Esophagus squamous epithelium (tissue), 5 donors: ENCODE measurements at places on chromosomes 2 and 18.

- no peak for DNase-seq
Observed at GRCh38 chr2:205776139-205776538, 93.8 kb downstream of the NRP2 start.

GRCh38 chr2:42823744-42824453, 31.5 kb upstream of the HAAO start:
- DNase-seq: no peak

GRCh38 chr18:3114026-3114425, 101.1 kb upstream of the LPIN2 start:
- DNase-seq: no peak

- no peak for DNase-seq
Observed at GRCh38 chr18:31380912-31381311, 4.3 kb downstream of the DSG4 start.

DNA sequence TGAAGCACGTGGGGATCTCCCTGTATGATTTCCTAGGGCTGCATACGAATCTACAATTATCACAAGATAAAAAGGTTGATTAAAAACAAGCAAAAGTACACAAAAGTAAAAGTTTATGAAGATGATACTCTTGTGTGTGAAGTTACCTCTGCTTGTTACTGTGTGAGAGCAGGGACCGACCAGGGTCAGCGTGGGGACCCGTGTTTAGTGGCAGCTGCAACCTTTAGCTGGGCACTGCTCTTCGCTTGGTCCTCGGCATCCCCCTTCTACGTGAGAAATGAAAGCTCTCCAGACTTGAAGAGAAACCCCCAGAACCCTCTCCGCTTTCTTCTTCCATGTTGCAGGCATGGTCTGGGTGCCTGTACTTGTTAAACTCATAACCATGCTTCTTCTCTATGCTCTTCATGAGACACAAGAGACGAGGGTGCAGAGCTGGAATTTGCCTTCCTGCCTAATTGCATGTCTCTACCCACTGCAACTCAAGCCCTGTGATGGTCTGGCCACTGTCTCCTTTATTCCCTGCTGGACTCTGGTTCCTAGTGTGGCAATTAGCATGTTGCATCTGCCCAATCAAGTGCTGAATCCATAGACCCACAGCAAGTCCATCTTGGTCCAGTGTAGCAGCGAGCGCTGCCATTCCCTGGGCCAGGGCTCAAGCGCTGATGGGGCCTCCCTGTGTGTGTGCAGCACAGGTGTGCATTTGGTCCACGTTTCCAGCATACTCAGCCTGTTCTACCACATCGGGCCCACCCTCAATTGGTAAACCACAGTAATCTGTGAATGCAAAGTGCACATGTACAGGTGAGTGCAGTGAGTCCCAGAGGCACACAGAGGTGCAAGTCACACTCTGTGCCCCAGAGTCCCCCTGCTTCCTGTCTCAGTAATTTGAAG, 88.5 kb downstream of the TWIST2 start:
- no peak for DNase-seq

DNA sequence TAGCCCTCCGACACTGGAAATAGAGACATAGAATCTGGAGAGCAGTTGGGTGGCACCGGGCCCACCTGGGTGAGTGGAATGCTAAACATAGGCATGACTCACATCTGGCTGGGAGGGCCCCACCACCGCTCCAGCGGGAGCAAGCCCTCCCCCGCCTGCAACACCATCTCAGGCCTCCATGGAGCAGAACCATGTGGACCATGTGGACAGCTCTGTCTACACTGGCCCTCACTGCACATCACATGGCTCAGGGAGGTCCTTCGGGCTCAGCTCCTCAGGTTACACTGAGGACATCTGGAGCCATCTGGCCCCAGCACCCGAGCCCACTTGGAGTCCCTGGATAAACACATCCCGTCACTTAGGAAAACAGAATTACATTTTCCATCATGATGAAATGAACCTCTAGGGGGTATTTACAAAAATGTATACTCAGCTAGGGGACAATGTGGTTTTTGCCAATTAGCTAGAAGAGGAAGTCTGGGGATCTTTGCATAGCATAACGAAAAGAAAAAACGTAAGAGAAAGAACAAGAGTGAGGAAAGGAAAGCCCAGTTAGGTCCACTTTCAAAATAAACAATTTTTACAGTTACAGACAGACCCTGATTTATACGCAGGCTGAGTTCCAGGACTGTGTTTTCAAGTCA, 30.7 kb upstream of the MLPH start:
- DNase-seq: no peak

DNA sequence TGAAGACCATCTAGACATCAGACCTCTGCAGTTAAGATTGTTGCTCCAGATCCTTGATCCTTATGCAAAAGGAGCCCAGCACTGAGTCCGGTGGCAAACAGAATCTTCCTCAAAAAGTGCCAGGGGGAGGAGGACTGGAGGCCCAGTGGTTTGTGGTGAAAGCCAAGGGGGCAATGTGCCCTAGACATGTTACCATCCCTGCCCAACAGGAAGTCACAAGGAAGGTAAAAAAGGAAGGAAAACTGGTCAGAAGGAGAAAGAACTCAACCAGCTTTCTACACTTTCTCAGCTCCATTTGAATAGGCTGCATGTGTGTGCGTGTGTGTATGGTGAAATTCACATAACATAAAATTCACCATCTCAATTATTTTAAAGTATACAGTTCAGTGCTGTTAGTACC, 25.0 kb upstream of the KDM3A start:
- DNase-seq: no peak

DNA sequence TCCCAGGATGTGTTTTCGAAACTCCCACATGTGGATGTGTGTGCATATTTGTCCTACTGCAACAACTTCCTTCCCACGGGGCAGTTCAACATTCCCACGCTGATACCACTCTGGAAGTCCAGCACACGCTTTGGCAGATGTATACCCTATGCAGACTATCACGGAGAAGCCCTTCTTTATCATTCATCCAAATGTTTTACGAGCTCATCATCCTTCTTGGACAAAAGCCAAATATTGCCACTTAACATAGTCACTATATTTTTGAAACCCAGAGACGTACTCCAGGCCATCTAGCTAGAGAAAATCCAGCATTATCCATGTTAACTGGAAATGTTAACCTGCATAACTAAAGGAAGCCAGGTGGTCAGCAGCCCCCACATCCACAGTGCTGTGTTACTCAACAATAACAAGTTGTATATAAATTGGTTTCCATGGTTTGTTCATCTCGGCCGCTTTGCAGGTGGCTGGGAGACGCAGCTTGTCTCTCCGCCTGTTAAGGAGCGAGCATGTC, 131.5 kb downstream of the ZNF532 start:
- no peak for DNase-seq

- no peak for DNase-seq
Observed at GRCh38 chr18:68466672-68467071, 248.2 kb downstream of the TMX3 start.

DNA sequence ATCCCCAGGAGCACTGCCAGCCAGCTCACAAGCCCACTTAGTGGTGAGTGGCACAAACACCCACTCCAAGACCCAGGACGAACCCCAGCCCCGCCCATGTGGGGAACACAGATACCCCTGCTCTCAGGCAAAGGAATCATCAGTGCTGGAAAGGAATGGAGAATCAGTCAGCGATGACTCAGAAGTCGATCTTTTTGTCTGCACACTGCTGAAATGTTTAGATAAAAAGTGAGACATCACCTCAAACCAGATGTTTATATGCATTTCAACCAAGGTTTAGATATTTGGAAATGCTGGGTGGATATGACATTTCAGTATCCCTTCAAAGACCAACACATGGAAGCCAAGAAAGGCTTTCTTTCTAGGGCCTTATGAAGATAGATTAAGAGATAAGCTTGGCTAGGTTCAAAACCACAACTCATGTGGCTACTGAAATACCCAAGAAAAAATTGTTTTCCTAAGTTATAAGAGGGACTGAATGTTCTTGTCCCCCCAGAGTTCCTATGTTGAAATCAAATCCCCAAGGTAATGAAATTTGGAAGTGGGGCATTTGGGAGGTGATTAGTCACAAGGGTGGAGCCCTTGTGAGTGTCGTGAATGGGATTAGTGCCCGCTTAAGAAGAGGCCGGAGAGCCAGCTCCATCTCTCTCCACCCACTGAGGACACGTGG, 43.7 kb downstream of the POU3F3 start:
- no peak for DNase-seq

DNA sequence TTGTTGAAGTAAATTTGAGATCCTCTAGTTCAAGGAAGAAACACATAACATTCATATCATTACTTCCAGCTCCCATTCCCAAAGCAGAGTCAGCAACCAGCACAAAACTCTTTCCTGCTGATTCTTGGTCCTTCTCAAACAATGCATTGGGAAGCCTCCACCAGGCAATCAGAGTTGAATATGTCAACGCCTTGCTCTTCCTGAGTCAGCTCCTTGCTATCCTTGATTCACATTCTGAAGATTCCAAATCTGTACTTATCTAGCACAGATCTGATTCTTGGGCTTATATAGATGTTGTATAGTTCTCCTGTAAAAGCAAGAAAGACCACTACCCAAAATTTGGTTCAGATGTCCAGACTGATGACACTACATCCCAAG, 29.6 kb downstream of the CFAP210 start:
- no peak for DNase-seq

- DNase-seq: no peak
Observed at GRCh38 chr2:74694281-74694680, 40.2 kb downstream of the SEMA4F start.

DNA sequence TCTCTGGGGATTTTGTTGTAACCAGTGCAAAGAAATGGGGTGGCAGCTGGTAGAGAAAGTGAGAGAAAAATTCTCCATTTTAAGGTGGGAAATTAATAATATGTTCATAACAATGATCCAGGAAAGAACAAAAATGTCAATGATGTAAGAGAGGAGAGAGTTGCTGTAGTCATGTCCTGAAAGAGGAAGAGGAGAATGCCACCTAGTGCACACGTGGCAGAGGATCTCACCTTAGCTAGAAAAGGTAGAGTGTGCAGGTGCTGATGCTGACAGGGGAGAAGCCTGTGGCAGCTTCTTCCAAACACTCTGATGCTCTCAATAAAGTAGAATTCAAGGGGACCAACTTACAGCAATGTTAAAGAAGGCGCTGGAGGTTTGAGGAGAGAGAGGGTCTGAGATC, 282.9 kb upstream of the PKDCC start:
- no peak for DNase-seq

GRCh38 chr2:99597616-99598015, 107.8 kb upstream of the REV1 start:
- DNase-seq: no peak

DNA sequence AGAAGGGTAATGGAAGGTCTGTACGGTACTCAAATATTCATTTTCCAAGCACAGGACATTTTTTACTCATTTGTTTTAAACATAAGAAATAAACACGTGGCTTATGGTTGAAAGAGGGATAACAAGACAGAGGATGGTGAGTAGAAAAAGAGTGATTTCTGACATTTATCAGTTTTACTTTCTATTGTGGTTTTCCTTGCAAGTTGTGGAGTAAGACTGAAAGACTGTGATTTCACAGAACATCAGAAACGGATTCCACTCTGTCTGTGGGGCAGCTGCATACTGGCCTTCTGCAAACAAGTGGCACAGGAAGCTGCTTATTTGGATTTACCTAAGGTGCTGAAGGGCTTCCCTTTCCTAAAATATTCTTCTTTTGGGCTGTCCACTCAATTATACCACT, 122.2 kb upstream of the ITGB6 start:
- DNase-seq: no peak

- DNase-seq: no peak
Observed at GRCh38 chr2:73837847-73838585, 9.3 kb downstream of the STAMBP start.

GRCh38 chr2:209505410-209505809, 81.6 kb downstream of the MAP2 start:
- DNase-seq: no peak

GRCh38 chr2:6181525-6181924, 489.3 kb downstream of the SOX11 start:
- no peak for DNase-seq

DNA sequence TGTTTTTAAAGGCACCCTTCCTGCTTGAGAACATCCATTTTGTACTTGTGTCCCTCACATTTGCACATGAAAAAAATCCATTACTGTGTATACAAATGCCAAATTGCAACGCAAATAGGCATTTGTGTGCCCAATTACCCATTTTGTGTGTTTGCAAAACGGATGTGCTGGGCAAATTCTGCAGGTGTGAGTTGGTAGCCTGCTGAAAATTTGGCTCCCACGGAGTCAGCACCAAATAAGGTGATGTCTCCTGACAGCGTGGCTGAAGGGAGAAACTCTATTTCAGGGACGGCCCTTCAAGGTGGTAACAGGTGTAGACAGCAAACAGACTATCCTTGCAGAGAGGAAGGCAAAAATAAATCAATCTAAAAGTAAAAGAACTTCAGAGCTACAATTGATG, 661.1 kb downstream of the BCL11A start:
- DNase-seq: no peak

DNA sequence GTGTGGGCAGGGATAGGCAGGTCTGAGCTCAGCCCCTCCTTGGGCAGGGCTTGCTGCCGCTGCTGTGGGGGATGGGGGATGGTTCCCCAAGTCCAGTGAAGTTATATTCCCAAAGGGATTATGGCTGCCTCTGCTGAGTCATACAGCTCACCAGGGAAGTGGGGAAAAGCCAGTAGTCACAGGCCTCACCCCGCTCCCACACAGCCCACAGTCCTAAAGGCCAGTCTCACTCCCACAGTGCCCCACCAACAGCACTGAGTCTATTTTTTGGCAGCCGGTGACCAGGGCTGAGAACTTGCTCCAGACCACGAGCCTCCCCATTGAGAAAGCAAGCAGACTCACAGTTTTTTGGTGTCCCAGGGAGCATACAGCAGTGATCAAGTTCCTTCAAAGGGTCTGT, 173.3 kb downstream of the OSR1 start:
- no peak for DNase-seq

- no peak for DNase-seq
Observed at GRCh38 chr2:191635333-191636234, 42.4 kb upstream of the NABP1 start.

DNA sequence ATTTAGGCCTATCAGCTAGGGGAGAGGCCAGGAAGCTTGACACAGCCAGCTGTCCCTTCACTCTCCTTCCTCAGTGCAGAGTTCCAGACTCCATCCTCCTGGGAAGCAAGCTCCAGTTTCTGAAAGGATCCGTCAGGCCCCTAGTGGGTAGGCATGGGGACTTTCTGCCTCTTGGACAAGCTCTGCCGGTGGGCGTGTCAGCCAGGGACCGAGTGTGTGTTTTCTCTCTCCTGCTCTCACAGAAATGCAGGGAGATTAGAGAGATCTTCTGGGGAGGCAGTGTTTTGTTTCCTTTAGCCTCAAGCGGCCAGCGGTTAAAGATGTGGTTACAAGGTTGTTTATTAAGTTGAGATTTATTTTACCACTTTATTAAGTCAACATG, 29.9 kb upstream of the OTOS start:
- no peak for DNase-seq

GRCh38 chr2:201436141-201436540, 15.1 kb downstream of the TRAK2 start:
- no peak for DNase-seq

- DNase-seq: no peak
Observed at GRCh38 chr2:81647715-81648230, 1343.2 kb upstream of the LRRTM1 start.

DNA sequence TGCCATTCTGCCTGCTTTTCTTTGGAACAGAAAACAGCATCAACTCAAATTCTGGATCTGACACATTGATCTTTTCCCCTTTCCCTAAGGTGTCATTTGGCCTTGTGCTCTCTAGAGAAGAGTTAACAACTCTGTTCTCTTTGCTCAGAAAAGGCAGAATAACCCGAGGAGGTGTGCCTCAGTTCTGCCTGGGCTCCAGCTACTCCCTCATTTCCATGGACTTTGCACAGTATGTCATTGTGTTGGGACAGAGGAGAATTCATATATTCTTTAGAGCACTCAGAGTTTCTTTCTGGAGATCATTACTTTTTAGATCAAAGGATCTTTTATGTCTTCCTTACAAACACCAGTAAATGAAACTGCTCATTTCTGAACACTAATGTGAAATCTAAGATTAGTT, 249.1 kb downstream of the PHLPP1 start:
- no peak for DNase-seq
